ENCODE measurements at places on chromosomes 16 and 17.

DNA sequence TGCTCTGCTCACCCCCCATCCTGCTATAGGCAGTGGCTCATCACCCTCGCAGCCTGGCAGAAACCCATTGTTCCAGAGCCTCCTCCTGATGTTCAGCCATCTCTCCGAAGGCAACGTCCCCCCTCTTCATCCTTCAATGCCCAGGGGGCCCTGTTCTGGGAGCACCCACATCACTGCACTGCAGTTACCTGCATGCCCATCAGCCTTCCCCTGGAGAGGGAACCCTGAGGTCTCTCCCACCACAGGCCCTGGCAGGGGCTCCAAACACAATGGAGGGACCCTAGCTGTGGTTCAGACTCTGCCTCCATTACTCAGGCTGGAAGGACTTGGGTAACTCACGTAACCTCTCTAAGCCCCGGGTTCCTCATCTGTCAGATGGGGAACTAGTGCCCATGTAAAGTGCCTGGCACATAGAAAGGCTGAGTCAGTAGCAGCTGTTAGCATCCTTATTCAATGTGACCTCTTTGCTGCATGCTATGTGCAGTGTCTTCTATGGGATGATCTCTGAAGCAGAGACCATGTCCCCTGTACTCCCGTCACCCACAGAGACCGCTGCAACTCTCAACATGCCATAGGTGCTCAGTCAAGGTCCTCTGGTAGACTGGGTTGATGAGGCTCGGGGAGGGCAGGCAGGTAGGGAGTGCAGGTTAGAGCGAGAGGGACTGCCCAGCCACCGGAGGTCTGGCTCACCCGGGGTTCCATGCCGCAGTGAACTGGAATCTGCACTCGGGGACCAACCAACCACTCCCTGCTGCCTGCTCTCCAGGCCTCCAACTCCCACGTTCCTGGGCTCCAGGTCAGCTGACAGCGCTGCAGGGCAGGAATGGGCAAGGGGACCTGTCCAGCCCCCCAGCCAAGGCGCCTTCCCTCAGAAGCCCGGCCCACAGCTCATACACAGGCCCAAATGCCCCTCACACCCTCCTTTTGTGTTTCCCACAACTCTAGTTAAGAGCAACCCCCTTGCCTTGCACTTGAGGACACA, 233.2 kb downstream of the ZNF423 start:
- DNase-seq: no peak

GRCh38 chr16:62041401-62041800, 5.2 kb upstream of the CDH8 start:
- DNase-seq: no peak

GRCh38 chr17:75695141-75695829, 26.0 kb upstream of the ITGB4 start:
- no peak for DNase-seq

DNA sequence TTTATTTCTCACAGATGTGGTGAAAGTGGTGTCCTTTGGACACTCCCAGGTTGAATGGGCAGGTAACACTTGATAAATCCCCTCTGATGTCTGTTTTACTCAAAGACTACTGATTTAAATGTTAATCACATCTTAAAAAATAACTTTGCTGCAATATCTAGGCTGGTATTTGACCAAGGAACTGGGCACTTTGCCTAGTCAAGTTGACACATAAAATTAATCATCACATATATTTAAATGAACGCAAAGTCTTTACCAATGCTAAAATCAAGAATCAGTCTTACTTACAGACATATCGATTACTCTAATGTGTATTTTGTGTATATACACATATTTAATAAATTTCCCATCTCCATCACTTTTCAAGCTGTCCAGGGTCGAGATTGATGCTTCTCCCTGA, 7.0 kb downstream of the MT2A start:
- no peak for DNase-seq

GRCh38 chr17:37447641-37448040, 41.0 kb downstream of the TADA2A start:
- no peak for DNase-seq

DNA sequence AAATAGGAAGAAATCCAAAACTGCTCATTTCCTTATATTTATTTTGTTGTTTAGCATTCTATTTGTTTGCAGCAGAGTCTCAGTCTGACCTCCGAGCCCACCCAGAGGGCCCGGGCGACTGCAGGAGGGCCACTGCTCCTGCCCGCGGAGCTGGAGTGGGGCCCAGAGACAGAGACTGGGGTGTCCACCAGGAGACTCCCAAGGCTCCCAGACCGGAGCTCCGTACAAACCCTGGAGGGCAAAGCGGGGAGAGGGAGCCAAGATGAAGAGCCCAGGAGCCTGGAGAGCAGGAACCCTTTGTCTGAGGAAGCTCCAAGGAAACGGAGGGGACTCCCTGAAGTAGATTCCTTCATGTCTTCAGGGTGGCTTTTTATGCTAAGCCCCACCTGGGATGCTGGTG, 57.9 kb downstream of the AXIN2 start:
- DNase-seq: no peak

DNA sequence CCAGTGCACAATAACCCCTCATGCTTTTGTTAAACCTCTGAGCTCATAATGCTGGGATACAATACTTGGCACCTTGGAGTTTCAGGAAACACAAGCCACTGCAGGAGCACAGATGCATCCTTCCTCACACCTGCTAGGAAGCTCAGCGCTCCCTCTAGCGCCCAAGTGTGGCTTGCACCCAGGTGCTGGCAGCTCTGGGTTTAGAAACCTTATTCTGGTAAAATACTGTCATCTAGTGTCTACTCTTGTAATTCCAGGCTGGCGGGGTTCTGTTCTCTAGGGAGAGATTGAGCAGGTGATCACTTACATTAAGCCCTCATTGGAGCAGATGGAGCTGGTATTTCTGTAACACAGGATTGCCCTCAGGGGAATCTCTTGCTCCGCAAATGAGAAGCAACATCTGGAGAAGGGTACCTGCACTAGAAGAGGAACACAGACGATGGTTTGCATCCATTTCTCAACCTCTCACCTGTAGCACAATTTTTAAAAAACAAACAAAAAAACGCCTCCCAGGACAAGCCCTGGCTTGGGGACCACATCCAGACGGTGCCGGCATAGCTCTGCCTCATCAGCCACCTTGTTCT, 1.5 kb downstream of the CCL1 start:
- peak; percentile 84 for DNase-seq

All from GM10248 (cell line).